ENCODE measurements at places on chromosomes 16 and 17.
A peak's percentile ranks its signal among the peaks of the same experiment; 100 is the strongest.

GRCh38 chr16:58485184-58485887 lies 14.6 kb upstream of the NDRG4 start:
- no peak for DNase-seq

GRCh38 chr16:87050142-87050541 lies 267.1 kb downstream of the C16orf95 start:
- DNase-seq, result no peak

- no peak for DNase-seq
Measured at GRCh38 chr16:85930301-85930700, 31.3 kb downstream of the IRF8 start.

- DNase-seq, result no peak
Measured at GRCh38 chr16:3235856-3236669, 1.1 kb upstream of the ZNF200 start.

DNA sequence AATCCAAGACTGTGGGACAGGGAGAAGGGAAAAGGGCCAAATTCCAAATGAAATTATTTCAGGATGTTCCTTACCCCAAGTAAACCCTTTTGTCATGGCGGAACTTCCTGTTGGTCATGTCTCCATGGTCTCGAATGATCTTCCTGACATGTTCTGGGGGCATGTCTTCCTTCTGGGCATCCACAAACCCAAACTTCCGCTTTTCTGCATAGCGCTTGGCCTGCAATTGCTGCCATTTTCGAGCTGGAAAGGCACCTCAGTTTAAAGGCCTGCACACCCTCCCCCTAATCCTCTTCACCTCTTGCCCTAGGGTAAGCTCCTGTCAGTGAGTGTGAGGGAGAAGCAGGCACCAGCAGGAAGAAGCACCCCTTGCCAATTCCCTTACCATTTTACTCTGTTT lies 1.2 kb downstream of the PRPF8 start:
- no peak for DNase-seq

- no peak for DNase-seq
Measured at GRCh38 chr16:64203126-64203525, 918.7 kb downstream of the CDH11 start.

DNA sequence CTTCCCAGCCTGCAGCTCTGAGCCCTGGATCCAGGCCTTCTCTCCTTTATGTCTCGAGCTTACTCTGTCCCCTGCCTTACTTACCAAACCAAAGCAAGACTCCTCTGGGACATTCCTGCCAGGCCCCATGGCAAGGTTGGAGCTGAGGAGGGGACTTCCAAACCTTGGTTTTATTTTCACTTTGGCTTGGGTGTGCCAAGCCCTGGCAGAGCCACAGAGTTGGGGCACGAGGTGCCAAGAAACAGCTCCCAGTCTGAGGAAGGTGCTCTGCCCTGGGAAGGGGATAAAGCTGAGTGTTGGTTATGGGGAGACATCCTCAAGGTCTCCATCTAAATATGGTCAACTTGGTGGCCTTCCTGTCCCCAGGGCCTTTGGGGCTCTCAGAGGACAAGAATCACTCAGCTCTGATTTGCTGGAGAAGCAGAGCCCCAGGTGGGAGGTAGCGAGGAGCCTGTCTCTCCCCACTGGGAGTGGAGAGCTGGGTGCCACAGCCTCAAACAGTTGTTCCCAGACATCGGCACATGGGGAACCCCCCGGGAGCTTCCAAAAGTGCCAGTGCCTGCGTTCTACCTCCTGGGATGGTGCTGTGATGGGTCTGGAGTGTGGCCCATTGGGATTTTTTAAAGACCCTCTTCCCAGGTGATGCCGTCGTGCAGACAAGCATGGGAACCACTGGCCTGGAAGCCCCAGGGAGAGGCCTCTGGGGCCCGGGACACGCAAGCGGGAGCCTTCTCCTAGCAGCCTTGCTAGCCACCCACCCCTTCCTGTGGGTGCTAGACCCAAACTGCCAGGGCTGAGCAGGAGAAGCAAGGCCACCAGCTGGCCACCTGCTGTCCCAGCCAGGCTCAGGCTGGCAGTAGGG lies 10.3 kb downstream of the NLRC5 start:
- DNase-seq, result no peak

GRCh38 chr17:61149862-61150362 lies 249.7 kb upstream of the TBX2 start:
- DNase-seq, result no peak

GRCh38 chr16:59242556-59242955 lies 508.4 kb upstream of the GOT2 start:
- no peak for DNase-seq

GRCh38 chr16:21590796-21591195 lies 8.6 kb upstream of the METTL9 start:
- no peak for DNase-seq

DNA sequence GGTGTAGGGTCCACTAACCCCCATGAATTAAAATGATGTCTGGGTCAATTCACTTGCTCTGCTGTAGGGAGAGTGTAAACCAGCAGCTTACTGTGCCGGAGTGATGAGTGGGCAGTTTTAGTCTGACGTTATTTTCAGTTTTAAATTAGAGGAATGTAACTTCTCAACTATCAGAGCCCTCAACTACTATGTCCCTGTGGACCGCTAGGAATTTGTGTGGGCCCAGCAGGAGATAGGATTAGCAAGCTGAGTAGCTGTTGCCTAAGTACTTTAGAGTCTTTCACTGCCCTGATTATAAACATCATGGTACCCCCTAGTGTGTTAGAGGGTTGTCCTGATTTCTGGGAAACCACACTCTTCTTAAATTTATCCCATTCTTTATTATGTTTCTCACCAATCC lies 11.4 kb downstream of the MARVELD3 start:
- no peak for DNase-seq

DNA sequence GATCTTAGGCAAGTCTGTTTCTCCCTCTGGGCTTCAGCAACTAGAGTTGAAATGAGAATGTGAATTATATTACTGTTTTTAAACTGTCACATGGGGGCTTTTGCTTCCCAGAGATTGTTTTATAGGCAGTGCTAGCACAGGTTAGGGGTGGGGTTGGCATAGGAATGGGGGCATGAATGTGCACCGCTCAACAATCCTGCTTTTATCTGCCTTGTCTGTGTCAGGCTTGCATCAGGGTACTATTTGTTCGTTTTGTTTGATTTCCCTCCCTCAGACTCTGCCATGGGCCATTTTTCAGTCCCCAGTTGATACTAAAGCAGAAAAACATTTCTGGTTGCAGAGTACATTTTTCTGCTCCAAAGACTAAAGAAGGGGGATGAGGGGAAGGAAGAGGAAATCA lies 34.6 kb upstream of the IRX6 start:
- DNase-seq, result no peak

DNA sequence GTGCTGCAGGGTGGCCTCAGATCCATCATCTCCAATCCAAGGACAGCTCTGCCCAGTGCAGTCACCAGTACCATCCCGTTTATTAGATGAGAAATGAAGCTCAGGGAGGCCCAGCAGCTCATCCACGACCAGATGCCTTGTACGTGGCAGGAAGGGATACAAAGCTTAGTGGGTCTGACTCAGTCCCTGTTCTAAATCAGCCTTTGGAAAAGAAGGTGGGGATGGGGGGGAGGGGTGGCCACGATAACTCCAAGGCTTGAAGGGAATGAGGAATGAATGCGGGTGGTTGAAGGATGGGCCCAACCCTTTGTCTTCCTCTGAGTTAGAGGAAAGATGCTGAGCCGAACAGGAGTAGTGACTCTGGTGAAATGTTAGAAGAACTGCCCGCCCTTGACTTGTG lies 25.8 kb downstream of the LLGL2 start:
- DNase-seq, result no peak

DNA sequence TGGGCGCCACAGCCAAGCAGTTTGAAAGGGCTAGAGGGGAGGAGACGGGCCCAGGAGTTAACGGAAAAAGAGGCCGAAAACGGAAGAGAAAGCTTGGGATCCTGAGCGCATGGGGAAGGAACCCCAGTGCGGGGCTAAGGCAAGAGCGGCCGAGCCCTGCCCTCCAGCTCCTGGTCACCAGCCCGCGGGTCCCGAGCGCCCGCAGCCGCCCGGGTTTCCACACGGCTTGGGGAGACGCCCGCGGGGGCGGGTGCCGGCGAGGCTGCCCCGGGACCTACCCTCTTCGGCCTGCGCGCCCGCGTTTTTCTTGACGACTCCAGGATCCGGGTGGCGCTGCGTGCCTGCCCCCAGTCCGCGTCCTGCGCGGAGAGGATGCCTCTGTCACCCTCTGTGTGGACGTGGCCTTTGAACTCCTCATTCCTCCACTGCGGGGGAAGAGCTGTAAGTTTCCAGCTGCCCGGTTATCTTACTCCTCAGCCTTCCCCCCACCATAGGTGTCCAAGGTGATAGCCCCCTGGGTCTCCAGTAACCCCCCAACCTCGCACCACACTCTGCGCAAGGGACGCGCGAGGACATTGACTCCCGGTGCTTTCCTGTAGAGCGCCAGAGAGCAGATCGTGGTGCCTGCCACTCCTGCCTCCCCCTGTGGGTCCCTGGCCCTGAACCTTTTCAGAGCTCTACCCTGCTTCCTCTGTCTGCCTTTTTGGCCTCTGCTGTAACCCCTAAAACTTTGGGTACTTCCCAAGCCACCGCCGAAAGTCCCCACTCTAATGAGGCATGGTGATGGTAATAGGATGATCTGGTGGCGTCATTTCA lies 1.7 kb upstream of the CDH11 start:
- no peak for DNase-seq

DNA sequence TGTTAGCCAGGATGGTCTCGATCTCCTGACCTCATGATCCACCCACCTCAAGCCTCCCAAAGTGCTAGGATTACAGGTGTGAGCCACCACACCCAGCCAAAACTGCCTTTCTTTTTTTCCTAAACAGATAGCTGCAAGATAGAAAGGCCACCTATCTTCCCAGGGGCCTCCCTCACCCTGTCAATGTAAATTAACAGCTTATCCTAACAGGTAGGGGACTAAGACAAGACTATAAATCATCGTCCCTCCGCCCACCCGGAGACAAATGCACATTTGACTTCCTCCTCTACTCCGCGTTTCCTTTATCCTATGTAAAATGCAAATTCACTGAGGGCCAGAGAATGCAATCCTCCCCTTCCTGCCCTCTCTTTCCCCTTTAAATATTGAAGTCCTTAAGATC lies 71.4 kb downstream of the MARF1 start:
- no peak for DNase-seq

DNA sequence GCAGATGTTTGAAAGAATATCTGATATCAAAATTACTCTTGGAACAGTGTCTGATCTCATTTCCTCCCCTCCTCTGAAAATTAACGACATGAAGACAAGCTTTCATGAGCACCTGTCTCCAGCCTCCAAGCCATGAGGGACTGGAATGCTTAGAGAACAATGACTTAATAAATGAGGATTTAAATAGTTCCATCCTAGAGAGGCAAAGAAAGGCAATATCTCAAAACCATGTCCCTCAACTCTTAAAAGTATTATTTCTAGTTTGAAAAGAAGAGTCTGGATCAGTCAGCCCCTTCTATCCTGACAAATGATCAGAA lies 137.5 kb downstream of the ANKFN1 start:
- no peak for DNase-seq

DNA sequence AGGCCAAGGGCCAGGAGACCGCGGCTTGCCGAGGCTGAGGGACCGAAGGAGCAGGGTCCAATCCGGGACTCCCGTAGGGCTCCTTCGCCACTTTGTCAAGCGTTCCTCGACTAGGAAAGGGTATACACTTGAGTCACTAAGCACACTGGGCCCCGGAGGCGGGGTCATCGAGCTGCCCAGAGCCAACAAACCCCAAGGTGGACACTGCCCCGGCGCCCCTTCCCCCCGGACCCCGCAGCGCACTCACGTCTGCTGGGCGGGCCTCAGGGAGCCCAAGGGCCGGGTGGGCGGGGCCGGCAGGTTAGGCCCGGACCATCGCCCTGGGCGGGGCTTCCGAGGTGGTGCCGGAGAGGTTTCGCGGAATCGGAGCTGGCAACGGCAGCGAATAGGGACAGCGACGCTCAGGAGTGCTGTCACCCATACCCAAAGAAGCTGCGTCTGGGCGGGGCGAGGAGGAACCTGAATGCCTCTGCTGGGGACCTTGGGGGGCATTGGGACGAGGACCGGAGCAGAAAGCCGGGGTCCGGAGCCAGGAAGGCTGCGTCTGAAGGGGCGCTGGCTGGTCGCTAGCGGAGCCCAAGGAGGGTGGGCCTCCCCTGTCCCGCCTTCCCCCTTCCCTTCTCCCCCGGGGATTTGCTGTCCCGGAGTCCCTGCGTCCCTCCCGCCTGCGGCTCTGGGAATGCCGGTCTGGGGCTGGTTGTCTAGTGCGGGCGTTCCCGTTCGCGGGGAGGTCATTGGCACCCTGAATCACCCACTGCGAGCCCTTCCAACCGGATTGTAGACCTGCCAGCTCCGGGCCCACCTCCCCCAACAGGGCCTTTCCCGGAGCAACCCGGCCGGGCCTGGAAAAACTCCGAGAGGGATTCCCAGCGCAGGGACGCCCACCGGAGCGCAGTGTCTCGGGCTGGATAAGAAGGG lies 118.2 kb upstream of the SMURF2 start:
- peak; percentile 74 for DNase-seq

DNA sequence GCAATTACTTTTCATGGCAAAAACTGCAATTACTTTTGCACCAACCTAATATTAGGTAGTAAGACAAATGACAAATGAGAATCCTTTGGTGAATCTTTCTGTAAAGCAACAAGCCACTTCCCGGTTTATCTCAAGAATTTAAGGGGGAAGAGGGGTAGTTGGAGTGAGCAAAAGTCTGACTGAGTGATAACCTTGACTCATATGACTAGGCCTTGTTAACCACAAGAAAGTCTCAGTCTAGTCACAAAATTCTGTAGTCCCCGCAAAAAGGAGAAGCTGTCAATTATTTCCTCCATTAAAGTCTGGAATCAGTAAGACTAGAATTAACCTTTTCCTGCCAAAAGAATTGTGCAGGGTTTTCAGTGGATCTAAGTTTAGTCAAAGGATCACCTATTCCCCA lies 72.2 kb upstream of the GNAO1 start:
- no peak for DNase-seq

GRCh38 chr17:4953451-4953961 lies 2.6 kb downstream of the ENO3 start:
- DNase-seq, result no peak

DNA sequence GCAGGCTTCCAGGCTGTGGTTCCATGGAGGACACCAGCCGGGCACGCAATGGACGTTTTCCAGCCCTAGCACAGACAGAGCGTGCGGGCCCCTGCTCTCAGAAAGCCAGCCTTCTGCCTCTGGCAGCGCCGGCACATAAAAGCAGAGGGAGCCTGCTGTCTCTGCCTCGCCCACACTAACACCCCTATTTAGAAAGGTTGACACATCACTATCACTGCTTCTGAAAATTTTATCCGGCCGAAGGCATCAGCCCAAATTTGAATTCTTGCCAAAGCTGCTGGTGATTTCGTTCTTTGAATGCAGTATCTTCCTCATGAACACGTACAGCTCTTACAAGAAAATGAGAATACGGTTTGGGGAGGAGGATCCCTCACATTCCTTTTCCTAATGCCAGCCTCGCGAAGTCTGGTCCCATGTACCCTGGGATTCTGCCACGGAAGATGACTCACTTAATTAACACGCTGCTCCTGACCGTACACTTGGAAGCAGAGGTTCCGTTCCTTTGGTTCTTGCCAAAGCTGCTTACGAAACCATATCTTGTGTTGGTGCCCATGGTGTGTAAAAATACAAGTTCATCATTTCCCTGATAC lies 1.3 kb upstream of the RAB11FIP3 start:
- no peak for DNase-seq

GRCh38 chr16:80585764-80586163 lies 45.0 kb downstream of the DYNLRB2 start:
- no peak for DNase-seq

GRCh38 chr16:59848296-59848695 lies 1114.2 kb upstream of the GOT2 start:
- no peak for DNase-seq

- no peak for DNase-seq
Measured at GRCh38 chr16:4877380-4877685, 30.1 kb downstream of the UBN1 start.

Measured in stimulated activated CD4-positive, alpha-beta T cell treated with anti-CD3 and anti-CD28 coated beads, Interleukin-4, amount 100 ng/mL, for 48 hours (primary cell).